ENCODE measurements at places on chromosomes 11 and 22.

GRCh38 chr11:99352642-99353041 lies 331.9 kb downstream of the CNTN5 start:
- no peak for DNase-seq

GRCh38 chr11:122656073-122656630 lies 630 bp downstream of the UBASH3B start:
- DNase-seq = peak; percentile 82

DNA sequence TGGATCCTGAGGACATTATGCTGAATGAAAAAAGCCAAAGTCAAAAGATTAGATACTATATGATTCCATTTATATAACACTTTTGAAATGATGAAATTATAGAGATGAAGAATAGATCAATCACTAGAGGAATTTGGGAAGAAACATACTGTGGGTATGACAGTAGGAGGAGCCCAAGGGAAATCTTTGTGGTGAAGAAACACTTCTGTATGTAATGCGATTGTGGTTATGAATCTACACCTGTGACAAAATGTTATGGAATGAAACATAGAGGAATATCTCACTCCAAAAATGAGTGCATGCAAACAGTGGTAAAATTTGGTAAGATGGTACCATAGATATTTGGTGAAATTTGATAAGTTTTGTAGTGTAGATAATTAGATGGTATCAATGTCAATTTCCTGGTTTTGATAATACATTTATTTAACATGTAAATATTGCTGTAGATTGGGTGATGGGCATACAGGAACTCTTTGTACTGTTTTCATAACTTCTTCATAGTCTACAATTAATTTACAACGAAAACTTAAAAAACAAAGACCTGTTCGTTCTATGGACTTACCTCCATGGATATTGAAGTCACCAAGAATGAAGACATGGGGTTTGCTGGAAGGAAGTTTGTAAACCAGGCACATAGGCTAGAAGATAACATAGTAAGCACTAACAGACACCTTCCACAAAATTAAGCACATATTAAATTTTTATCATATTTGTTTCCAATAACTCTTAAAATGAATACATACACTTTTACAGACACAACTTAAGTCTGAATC lies 11.5 kb downstream of the MRGPRX1 start:
- DNase-seq = no peak

- DNase-seq = no peak
Measured at GRCh38 chr11:38598418-38598817, 2000.4 kb upstream of the RAG2 start.

DNA sequence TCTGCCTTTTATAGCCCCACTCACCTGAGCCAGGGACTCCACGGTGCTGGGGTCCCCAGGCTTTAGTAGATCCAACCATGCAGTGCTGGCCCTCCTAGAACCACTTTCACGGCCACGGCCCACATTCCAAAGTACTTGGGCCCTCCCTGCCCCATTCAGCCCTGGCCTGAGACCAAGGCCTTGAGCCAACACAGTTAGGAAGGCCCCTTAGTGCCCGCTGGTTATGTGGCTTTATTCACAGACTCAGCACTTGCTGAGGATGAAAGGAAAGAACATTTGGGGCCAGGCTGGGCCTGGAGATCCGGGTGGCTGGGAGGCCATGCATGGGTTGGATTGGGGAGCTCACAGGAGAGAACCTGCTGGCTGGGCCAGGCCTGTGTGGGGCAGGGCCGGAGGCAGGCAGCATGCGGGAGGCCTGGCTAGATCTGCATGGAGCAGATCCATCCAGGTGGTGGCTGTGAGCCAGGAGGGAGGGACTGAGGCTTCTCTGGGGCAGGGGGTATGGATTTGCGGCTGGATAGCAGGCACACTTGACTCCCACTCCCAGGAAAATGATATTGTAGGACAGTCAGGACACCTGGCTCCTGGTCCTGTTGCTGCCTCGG lies 12.6 kb downstream of the CHRM1 start:
- no peak for DNase-seq

DNA sequence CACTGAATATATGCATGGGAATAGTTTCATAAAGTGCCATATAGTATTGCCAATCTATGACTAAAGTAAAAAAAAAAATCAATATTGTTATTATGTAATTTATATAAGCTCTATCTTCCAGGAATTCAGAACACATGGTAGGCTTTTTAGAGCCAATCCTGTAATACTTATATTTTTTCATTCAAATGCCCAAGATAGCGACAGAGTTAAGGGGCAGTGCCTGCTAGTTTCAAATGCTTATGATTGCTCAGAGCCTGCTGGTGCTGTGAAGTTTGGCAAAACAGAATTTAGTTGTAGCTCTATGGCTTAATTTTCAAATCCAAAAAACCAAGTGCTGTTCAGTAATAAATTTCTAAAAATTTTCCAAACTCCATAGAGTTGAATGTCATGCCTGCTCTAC lies 39.0 kb upstream of the BLID start:
- DNase-seq = no peak

GRCh38 chr11:95816037-95816436 lies 25.7 kb downstream of the CEP57 start:
- DNase-seq = no peak

GRCh38 chr11:72924568-72925190 lies 110.5 kb downstream of the ATG16L2 start:
- no peak for DNase-seq

DNA sequence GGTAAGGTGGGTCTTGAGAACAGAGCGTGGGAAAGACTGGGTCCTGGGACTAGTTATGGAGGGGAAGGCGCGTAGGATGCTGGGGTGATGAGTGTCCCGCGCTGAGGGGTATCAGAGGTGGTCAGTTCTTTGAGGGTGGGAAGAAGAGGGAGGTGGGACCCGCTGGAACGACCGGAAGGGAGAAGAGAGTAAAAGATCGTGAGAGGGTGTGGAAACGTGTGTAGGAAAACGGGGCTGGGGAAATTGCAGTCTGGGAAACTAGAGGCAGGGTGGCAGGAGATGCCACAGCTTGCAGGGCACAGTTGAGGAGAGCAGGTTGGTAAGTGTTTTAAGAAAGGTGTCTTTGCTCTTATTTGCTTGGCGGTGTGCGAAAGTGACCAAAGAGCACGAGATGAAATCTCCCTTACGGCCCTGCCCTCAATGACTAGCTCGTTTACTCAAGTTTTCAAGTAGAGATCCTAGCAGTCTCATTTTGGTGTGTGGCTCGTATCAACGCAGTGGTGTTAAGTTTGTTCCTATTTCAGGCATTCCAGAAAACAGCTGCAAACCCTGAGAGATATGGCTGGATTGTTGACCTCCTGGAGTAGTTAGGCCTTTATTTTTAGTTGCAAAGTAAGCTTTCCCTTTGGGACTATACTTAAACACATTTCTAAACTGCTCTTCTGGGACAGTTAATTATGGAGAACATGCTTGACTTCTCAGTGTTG lies 615 bp downstream of the STT3A start:
- no peak for DNase-seq

DNA sequence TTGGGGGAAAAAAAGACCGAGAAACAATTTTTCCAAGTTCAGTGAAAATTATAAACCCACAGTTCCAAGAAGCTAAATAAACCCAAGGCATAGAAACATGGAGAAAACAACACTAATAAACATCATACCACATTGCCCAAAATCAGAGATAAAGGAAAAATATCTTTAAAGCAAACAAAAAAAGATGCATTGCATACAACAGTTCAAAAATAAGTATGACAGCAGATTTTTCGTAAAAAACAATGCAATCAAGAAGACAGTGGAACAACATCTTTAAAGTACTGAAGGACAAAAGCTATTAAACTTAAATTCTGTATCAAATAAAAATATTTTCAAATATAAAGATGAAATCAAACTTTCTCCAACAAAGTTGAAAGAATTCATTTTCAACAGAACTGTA lies 921.3 kb downstream of the METTL15 start:
- DNase-seq = no peak

DNA sequence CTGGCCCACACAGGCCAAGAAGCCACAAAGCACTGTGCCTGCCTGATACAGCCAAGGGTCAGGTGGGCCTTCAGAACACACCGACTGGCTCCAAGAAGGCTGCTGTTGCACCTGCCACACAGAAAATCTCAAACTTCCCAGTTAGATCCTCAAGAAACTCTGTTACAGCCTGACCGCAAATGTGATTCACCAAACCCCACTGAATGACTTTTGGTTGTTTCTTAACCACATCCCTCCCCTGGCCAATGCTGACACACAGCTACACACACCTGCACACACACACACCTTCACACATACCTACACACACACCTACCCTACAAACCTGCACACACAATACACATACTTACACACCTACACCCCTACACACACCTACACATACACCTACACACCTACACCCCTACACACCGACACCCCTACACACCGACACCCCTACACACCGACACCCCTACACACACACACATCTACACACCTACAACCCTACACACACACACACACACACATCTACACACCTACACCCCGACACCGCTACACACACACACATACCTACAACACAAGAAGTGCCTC lies 31.5 kb downstream of the CDKN1C start:
- no peak for DNase-seq

GRCh38 chr11:66050581-66051231 lies 1.5 kb upstream of the SF3B2 start:
- DNase-seq = no peak

DNA sequence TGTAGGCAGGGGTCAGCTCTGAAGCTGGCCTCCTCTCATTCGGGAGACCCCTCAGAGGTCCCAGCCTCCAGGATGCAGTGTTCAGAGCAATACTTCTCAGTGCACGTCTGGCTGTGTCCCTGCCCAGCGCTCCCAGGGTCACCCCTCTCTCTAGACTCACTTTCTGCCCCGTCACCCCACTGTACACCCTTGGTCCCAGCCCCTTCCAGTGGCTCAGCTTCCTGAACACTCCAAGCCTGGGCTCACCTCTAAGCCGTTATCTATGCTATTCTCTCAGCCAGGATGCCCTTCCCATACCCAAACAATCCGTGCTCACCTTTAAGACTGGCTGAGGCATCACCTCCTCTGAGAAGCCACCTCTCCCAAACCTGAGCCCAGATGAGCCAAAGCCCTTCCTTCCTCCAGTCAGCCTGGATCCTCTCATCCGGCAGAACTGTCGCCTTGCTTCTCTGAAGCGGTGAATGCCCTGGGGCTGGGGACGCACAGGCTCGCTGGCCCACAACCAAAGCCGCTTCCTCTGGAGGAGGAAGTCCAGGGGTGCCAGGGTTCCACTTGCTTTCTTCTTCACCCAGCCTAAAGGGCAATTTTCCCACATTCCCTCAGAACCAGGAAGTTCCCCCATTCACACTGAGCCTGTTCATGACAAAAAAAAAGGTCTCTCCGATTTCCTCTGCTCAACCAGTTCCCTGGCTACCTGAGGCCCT lies 13.7 kb upstream of the CDKN1C start:
- no peak for DNase-seq

GRCh38 chr11:132361011-132361550 lies 990.7 kb downstream of the NTM start:
- no peak for DNase-seq

GRCh38 chr11:23765682-23766252 lies 731.1 kb upstream of the LUZP2 start:
- no peak for DNase-seq

DNA sequence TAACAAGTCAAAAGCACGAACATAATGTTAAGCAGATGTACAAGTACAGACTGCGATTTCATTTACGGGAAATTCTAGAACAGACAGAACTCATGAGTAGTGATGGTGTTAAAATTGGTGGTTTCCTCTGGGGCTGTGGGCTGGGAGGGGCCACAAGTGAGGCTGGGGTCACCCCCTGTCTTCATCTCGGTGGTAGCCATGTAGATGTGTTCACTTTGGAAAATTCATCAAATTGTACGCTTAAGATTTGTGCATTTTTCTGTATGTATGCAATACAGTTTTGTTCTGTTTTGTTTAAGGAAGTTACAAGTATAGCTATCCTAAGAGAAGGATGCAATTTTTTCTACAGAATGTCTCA lies 504 bp upstream of the ASCC2 start:
- no peak for DNase-seq

GRCh38 chr11:64331569-64332371 lies 8.2 kb upstream of the CCDC88B start:
- DNase-seq = no peak

DNA sequence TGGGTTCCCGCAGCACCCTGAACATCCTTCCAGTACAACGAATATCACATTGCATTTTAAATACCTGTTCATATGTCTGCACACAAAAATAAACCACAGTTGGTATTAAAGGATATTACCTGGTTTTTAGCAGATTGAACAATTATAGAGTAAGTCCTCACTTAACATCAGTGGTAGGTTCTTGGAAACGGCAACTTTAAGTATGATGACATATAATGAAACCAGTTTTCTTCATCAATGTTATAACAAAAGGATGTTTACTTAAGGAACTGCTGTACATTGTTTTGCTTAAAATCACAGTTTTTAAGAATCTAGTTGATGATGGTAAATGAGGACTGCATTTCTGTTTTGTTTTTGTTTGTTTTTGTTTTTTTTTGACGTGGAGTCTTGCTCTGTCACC lies 28.0 kb downstream of the TRIM66 start:
- no peak for DNase-seq

DNA sequence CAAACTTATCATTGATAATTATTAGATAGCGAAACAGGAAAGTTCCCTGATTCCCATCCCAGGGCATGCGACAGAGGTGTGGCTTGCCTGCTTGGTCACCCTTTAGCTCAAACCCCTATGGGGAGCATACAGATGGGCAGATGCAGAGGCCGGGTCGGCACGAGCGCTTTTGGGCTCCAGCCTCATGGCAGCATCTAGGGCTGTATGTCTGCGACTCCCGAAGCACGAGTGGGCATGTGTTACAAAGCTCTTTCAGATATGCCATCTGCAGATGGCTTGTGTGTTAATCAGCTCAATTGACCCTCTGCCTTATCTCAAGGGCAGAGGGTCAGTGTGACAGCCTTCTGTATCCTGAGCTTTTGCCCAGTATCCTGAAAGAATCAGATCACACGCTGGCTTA lies 2069.3 kb upstream of the RAG2 start:
- DNase-seq = no peak

GRCh38 chr11:101369835-101370234 lies 214.0 kb downstream of the TRPC6 start:
- no peak for DNase-seq

DNA sequence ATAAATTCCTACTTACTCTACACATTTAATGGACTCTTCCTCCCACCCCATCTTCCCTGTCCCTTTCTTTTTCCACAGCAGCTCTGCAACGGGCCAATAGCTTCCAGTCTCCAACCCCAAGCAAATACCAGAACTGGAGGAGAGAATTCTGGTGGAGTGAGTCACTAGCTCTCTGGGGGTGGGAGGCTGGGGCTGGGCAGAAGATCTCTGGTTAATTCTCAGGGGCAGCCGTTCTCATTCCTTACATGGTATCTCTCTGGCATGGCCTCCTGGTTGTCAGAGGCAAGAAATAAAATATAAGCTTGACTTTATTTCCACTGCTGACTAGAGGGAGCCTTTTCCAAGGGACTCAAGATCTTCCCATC lies 90.4 kb upstream of the PARVA start:
- no peak for DNase-seq

Measured in type B pancreatic cell (in vitro differentiated cells).